ENCODE measurements at places on chromosomes 7 and 10.

- DNase-seq, result no peak
Observed at GRCh38 chr10:100330079-100330478, at the start of gene PKD2L1. Gene PKD2L1, minus strand, starts transcription at chr10:100330228. Its CDS starts 125 bp downstream, at chr10:100330103.

DNA sequence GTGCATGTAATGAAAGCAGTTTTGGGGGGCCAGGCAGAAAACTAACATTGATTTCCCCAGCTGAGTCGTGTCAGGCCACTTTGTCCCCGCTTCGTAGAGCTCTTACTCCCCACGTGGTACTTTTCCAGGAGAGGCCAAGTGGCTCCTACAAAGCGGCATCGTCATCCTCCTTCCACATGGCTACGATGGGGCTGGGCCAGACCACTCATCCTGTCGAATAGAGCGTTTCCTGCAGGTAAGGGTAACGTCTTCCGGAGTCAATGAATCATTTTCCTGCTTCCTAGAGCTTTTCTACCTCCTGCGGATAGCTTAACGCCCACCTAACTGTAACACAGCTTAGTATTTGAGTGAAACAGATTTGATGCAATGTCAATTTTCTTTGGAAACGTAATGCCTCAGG lies 21.7 kb upstream of the SEC61A2 start:
- DNase-seq, result no peak

GRCh38 chr10:121531830-121532178 lies 66.4 kb downstream of the FGFR2 start:
- no peak for DNase-seq

DNA sequence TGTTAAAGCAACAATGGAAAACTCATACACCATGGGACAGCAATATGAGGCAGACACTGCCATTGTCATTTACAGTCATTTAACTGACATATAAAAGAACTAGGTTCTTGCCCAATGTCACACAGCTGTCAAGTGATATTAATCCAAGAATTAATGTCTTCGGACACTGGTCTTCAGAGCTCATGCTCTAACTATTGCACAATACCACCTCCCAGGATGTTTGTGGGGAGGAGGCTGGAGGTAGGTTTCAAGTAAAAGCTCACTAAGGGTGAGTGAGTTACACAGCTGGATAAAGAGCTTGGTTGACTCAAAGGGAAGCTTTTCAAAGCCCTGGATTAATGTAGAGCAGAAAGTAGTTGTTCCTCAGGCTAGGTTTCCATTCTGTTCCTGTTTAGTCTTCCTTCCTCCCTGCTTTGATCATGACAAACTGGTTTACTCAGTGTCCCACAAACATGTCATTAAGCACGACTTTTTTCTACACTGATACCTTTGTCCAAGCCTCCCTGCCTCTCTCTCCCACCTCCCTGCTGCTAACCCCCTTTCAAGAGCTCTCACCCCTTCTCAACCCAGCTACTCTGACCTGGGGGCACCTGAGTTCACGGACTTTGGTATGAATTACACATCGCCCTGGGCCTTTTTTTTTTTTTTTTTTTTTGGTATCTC lies 987 bp upstream of the EXOC6 start:
- no peak for DNase-seq

GRCh38 chr7:111676811-111677210 lies 114.5 kb upstream of the IMMP2L start:
- DNase-seq, result no peak

GRCh38 chr7:47670729-47671128 lies 88.8 kb upstream of the TNS3 start:
- DNase-seq, result no peak

DNA sequence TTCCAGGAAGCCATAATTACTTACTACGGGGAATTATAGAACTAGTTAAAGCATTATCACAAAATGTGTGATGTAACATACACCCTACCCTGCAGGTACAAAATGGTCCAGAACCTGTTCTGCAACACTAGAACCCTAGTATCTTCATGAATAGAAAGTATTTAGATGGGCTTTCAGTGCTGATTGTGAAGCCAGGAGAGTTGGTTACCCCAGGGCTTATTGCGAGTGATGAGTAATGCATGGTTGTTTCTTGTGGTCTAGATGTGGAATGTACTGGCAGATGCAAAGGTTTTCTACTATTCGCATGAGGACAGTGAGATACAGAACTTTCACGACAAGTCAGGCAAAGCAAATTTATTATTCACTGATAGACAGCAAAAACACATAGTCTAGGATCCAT lies 33.6 kb upstream of the AGR3 start:
- no peak for DNase-seq

GRCh38 chr10:34037499-34037898 lies 703.0 kb upstream of the NRP1 start:
- no peak for DNase-seq

GRCh38 chr7:85095806-85096205 lies 91.0 kb downstream of the SEMA3D start:
- DNase-seq, result no peak

GRCh38 chr7:4271716-4272015 lies 410.4 kb upstream of the FOXK1 start:
- DNase-seq, result no peak

- DNase-seq, result no peak
Observed at GRCh38 chr10:112362833-112363232, 11.1 kb upstream of the ACSL5 start.

DNA sequence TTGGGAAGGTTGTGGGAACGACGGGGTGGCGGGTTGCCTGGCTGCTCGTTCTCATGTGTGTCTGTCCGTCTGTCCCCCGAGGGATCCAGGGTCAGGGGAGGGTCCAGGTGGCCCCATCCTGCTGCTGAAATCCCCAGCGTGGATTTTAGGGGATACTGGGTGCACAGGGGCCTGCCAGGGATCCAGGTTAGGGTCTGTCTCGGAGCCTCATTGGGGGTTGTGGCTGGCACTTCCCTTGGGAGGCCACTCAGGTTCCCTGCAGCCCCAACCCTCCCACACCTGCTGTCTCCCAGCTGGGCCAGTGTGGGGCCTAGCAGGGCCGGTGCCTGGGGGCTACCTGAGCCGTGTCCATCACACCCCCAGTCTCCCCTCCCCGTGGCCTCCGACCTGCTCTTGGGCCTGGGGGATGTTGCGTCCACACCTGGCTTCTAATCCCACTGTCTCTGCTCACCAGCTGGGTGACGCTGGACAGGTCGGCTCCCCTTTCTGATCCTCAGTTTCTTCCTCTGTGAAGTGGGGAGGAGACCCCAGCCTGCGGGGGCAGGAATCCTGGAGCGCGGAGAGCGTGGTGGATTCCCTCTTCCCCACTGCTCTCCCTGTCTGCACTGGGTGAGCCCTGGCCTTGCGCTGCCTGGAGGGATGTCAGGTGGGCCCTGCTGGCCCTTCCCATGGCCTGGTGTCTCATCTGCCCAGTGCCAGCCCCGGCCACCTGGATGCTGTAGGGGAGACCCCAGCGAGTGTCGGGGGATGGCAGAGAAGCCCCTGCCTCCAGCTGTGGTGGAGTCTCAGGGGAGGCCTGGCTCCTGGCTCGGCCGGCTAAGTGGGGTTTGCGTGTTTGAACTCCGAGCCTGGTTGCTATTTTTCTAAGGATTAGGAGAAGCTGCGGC lies 81.6 kb downstream of the UNCX start:
- DNase-seq, result no peak

- no peak for DNase-seq
Observed at GRCh38 chr7:4175346-4175973, 506.6 kb upstream of the FOXK1 start.

DNA sequence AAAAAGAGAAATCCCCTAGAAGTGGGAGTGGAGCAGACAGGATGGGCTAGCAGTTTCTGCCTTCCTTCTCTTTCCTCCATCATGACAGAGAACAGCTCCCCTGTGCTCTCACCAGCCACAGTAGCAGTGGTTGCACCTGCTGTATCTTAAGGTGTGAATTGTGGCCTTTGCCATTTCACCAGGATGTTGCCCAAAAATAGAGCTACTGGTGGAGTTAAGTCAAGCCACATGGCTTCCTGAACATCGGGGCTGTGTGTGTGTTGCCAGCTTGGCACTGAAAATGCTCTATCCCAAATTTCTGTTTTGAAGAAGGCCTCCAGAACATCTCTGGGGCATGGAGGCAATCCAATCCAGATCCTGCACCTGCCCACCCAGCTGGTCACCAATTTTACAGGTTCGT lies 348.7 kb downstream of the EXOC4 start:
- DNase-seq, result no peak
